ENCODE measurements at places on chromosomes 3 and 15.

GRCh38 chr3:480070-480469 is 283.5 kb downstream of the CHL1 start:
- DNase-seq, result no peak

- DNase-seq, result no peak
Measured at GRCh38 chr15:88467935-88468528, 524 bp downstream of the MRPS11 start.

DNA sequence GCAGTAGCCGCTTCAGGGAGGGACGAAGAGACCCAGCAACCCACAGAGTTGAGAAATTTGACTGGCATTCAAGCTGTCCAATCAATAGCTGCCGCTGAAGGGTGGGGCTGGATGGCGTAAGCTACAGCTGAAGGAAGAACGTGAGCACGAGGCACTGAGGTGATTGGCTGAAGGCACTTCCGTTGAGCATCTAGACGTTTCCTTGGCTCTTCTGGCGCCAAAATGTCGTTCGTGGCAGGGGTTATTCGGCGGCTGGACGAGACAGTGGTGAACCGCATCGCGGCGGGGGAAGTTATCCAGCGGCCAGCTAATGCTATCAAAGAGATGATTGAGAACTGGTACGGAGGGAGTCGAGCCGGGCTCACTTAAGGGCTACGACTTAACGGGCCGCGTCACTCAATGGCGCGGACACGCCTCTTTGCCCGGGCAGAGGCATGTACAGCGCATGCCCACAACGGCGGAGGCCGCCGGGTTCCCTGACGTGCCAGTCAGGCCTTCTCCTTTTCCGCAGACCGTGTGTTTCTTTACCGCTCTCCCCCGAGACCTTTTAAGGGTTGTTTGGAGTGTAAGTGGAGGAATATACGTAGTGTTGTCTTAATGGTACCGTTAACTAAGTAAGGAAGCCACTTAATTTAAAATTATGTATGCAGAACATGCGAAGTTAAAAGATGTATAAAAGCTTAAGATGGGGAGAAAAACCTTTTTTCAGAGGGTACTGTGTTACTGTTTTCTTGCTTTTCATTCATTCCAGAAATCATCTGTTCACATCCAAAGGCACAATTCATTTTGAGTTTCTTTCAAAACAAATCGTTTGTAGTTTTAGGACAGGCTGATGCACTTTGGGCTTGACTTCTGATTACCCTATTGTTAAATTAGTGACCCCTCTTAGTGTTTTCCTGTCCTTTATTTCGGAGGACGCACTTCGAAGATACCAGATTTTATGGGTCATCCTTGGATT is at the start of gene MLH1:
MLH1 (plus strand) TSS at position 193 of the 958 bp plus-strand sequence; CDS start at position 223, 30 bp downstream.
- peak; percentile 85 for DNase-seq

- no peak for DNase-seq
Measured at GRCh38 chr15:78768531-78769408, 42.5 kb downstream of the ADAMTS7 start.

DNA sequence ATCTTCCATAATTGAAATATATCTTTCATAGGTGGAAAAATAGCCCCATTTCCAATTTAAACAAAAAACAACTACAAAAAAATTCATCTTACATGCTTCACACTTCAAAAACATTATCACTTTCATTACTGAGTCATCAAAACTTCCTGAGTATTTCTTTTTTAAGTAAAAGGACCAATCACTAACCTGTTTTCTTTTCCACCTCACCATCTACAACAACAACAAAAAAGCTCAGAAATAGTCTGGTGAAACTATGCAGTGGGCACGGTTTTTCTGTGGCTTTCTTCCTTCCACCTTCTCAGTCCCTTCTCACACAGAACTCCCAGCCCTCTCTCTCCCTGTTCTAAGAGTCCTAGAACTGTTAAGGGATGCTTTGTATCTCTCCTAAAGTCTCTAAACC is 20.3 kb upstream of the TNIK start:
- DNase-seq, result no peak

DNA sequence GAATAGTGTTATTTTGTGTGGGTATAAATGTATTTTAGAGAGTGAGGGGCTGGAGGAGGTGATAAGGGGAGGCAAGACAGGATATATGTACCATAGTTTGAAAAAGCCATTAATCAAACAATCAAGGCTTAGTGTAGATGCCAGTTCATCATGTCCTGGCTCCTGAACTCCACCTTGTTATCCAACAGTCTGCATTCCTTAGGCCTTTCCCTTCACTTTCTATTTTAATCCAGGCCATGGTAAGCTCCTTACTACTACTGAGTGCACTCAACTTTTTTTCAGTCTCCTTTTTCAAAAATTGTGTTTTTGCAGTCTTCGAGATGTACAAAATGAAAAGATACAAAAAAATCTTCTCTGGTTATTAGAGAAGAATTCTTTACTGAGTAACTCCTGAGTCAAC is 700.5 kb upstream of the NAALADL2 start:
- no peak for DNase-seq

- no peak for DNase-seq
Measured at GRCh38 chr15:99644913-99645542, 79.2 kb downstream of the MEF2A start.

DNA sequence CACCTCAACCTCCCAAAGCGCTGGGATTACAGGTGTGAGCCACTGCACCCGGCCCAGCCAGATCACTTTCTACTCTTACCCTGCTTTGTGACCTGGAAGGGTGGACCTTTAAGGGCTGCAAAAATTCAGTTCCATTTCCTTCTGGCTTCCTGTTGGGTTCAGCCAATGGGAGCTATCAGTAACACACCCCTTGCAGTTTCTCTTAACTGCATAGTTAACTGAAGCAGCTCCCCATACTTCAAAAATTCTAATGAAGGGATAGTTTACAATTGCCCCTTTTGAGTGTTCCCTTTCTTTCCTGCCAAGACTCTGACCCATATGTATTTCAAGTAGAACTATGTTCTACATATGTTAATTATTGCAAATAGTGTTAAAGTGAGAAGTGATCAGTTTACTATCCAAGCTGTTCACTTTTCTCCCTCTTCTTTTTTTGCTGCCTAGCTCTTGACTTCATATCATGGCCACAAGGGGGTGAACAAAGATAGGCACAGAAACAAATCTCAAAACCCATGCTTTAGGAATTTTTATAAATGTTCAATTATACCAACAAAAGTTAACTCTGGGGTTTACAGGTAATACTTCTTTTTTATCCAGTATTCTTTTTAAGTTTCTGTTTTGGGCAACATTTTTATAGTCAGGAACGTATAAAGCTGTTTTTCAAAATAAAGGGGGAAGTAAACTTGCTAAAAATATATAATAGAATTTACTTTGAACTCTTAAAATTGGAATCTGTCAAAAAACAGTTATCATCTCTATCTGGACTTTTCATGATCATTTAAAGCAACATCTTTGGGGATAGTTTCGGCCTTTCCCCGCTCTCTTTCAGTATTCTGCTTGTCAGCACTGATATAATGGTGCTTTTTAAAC is 8.1 kb downstream of the PGBD4 start:
- no peak for DNase-seq

DNA sequence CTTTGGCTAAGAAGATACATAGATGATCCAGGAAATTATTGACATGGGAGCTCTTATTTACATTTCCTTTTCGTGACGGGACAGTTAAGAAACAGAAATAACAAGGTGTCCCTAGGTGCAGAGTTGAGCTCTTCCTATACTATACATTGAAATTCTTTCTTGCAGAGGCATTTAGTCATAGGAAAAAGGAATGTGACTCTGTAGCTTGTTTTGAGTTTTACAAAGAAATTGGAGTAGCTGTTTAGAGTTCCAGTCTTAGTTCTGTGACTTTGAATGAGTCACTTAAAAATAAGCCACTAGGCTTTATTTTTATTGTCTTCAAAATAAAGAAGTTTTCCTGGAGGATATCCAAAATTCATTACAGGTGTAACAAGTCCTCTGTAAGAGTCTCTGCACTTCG is 723.5 kb upstream of the SGO1 start:
- DNase-seq, result no peak

DNA sequence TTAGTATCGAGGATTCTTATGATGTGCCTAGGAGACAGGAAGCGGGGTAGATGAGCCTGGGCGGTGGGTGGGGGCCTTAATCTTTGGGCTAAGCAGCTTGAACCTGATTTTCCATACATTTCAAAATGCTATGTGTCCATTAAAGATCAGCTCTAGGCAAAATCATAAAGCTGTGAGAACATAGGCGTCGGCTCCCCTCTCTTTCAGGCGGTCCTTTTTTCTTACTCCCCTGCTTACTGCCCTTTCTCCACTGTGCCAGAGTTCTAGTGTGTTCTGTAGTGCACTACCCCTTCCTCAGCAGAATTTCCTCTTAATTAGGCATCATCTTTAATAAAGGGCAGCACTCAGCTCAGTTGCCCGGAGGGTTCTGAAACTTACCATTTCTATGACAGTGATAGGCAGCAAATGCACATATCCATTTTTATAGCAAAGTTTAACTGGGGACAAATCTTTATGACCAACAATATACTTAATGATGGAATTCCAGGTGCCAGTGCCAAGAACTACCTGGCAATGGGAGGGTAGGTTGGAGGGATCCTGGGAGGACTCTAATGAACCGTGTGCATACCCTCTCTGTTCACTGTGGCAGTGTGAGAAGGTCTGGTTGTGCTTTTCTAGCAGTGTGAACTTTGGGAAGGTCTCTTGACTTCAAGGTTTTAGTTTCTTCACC is 404.5 kb upstream of the TPM1 start:
- DNase-seq, result no peak

DNA sequence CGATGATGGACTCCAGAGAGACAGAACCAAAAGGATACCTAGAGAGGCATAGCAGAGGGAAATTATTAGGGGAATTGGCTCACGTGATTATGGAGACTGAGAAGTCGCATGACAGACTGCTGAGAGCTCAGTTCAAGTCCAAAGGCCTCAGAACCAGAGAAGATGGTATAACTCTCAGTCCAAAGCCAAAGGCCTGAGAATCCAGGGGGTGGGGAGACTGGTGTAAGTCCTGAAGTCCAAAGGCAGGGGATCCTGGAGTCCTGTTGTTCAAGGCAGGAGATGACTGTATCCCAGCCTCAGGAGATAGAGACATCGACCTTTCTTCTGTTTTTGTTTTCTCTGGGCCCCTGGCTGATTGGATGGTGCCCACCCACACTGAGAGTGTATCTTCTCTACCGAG is 1.2 kb upstream of the KLHL6 start:
- no peak for DNase-seq

- no peak for DNase-seq
Measured at GRCh38 chr3:62229908-62230307, 143.4 kb downstream of the FEZF2 start.

DNA sequence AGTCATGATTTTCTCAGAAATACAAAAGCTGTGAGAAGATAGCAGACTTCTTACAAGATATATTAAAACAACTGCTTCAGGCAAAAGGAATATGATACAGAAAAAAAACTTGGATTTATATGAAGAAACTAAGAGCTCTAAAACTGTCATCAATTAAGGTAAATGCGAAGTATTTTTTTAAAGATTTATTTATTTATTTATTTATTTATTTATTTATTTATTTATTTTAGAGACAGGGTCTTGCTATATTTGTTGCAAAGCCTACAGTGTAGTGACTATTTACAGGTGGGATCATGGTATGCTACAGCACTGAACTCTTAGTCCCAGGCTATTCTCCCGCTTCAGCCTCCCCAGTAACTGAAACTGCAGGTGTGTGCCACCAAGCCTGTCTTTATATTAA is 274.3 kb upstream of the BCHE start:
- DNase-seq, result no peak

DNA sequence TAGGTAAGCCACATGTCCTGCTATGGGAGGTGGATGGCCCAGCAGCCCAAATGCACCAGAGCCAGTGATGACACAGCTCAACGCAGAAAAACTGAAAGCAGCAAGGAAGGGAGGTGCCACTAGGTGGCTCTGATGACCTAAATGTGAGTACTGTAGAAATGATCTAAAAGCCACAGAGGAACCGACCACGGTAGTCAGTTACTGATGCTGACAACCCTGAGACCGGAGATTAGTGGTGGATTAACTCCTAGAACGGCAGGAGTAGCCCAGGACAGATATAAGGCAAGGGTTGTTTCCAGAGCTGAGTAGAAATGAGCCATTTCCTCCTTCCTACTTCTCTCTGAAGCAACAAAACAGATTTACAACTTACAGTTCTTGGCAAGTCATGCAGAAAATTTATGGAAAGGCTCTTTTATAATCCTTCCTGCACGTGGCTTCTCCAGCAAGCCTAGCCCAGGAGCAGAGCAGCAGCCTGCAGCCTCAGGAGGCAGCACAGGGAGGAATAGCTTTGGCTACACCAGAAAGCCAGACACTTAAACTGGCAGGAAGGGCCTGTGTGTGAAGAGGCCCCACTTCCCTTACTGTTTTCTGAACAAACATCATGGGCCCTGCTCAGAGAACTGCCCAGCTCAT is 13.1 kb downstream of the FBXL22 start:
- no peak for DNase-seq

DNA sequence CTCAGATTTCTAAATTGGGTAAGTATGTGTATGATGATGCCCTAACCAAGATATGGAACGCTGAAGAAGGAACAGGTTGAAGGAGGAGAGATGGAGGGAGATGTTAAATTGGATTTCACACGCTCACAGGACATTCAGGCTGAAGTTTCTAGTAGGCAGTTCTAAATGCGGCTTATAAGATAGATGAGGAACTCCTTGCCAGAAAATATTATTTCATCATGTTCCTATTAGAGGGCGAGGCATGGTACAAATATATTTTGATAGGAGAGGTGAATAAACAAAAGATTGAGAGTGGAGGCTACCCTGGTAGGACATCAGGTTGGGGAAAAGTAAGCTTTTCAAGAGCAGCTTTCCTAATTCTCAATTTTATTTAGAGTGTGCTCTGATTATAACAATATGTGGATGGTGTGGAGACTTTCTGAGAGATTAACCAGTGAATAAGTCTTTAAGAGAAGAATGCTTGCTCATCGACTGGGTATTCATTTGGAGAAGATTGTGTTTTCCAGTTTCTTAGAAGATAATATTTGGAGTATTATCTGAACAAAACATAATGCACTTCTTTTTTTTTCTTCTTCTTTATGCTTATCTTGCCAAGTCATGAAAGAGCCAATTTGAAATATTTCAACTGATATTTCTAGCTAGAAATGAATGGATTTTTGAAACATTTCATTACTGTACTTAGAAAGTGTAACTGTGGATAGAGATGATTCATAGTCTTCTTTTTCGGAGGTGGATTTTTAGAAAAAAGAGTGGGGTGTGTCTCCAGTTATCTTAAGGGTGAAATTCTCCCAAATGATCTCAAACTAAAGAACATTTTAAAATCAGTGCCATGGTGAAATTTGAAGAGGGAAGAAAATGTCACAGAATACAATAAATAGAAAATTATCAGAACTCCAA is 88.5 kb downstream of the B3GALNT1 start:
- DNase-seq, result no peak

GRCh38 chr3:12107071-12107713 is 51.5 kb downstream of the TIMP4 start:
- DNase-seq, result no peak

DNA sequence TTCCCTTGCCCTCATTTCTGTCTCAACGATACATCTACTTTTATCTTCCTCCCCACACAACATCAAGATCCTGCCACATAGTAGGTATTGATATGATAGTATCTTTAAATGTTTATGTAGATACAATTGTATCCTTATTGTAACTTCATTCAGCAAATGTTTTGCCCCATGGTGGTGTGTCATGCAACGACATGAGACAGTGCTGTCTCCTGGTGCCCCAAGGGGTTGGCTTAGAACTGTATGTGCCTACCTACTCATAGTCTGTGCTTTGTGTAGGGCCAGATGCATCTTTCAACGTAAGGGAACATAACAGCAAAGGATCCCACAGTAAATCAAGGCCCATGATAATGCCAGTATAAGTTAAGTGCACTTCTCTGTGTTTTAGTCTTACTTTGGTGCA is 2.8 kb upstream of the CD47 start:
- no peak for DNase-seq

GRCh38 chr3:110344897-110345767 is 726.5 kb upstream of the NECTIN3 start:
- DNase-seq, result no peak
